MV-4-11 (cell line): ENCODE measurements at places on chromosomes 4 and X.

- DNase-seq: no peak
Observed at GRCh38 chrX:8432396-8432795, 32.2 kb upstream of the VCX3B start.

DNA sequence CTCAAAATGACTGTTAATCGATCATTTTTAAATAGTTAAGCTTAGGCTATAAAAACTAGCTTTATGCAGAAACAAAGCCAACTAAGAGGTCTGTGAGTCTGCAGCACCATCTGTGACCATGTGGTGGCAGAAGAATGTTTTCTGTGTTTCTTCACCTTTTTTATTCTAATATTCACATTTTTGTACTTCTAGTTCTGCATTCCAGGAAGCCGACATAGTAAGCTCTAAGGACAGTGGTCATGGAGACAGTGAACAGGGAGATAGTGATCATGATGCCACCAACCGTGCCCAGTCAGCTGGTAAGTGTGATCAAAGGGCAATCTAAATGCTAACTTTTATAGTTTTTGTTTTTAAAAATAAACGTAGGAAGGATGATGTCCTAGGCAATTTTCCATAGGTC, 5.6 kb downstream of the PCDH10 start:
- peak; percentile 1 for DNase-seq

DNA sequence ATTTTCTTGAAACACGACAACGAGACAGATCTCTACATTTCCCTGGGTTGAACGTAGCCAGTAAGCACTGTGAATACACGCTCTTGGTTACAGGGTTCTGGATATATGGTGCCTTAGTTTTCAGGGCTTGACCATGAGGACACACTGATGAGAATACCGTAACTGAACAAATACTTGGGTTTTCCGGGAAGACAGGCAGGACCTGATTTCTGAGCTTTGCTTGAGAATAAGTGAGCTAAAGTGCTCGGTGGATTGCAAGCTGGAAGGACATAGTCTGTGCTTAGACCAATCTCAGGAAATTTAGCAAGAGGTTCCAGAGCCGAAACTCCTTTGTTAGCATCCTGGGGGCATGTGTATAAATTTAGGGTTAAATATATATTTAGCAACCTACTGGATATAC, 876 bp upstream of the TACR3 start:
- no peak for DNase-seq

GRCh38 chr4:150258569-150258968, 180.3 kb downstream of the DCLK2 start:
- DNase-seq: no peak

DNA sequence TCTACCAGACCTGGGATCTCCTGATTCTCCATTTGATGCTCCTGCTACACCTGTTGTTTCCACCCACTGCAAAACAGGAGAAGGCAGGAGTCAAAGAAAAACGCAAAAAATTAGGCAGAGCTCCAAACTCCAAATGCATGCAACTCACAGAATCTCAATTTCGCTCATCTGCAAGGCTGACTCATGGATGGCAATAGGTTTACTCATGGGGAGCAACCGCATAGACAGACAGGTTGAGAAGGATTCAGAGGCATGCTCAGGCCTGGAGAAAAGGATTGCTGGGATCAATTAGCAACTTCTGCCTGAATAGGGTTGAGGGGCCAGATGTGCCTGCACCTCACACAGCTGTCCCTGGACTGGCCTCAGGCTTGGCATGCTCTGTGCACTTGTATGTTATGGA, 231.0 kb downstream of the LDB2 start:
- no peak for DNase-seq

DNA sequence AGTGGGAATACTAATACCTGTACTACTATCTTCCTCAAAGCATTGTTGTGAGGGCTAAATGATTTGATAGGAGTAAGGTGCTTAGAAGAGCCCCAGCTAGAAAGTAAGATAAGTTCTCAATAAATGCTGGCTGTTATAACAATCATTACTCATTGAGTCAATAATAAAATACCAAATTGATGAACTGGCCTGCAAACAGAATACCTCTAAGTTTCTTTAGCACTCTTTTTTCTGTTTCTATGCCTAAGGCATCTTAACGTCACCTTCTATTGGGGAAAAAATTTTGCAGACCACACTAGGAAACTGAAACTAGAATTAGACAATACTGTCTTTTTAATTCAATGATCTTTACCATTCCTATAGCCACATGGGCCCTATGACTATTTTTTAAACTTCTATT, 1.2 kb downstream of the CLTRN start:
- no peak for DNase-seq

DNA sequence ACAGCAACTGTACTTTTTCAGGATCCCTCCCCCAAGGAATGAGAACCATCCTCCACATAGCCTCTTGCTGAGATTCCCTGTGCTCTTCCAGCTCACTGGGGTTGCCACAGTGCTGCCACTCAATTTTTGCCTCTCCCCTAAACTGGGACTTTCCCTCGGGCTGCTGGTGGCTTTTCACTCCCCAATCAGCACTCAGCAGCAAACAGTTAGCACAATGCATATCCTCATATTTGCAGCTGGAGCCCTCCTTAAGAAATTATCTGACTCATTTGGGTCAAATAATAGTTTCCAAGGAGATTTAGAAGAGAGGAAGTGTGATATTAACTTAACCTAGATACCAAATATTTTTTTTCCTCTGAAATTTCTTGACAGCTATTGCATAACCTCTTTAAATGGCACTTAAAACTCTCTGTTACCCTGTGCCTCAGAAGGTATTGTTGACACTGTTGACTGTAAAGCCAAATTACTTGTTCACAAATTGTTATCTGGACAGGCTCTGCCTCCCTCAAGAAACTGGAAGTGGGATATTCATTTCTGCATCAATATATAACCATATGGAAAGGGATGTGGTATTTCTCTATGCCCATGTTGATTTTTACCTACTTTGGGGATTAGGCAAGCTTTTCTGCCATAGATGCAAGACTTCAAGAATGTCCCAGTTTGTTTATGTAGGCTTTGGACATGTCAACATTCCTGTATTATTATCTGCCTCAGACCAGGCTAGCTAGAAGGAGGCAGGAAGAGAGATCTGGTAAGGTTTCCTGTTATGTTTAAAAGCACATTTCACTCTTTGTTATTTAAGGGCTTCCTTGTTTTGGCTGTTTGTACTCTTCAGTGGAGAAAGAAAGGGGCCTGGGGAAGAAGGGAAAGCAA, 58.0 kb downstream of the SEPTIN11 start:
- peak; percentile 88 for DNase-seq

DNA sequence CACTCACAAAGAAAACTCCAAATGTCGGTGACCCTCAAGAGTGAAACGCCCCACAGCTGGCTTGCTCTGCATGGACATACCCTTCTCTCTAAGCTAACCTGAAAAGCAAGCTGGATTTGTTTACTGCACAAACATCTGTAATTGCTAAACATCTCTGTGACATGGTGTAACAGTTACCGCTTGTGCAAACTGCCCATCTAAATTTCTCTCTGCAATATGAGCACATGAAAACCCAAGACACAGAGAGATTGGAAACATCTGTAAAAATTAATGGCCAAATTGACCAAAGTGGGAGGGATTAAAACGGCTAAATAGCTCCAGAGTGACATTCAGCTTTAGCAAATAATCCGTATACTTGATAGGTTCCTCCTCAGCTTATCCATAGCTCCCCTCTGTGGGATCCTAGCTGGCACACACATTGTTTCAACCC, 155.0 kb upstream of the MAP3K15 start:
- DNase-seq: no peak

DNA sequence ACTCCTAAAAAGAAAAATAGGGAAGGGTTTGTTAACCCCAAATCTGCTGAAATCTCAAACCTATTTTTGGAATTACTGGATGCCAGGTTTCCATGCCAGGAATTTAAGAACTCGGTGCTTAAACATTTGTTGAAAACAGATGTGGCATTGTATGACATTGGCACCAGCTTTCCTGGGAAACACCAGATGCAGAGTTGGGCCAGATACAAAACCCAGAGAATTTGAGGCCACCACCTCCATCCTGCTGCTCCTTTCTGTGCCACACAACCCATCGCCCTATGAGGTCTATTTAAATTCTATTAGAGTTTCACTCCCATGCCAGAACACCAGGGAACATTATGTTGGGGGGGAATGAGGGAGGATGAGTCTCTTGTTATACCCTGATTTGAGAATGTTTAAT, 71.7 kb downstream of the ARAP2 start:
- no peak for DNase-seq

GRCh38 chr4:32601848-32602247, 1881.7 kb downstream of the PCDH7 start:
- DNase-seq: no peak

DNA sequence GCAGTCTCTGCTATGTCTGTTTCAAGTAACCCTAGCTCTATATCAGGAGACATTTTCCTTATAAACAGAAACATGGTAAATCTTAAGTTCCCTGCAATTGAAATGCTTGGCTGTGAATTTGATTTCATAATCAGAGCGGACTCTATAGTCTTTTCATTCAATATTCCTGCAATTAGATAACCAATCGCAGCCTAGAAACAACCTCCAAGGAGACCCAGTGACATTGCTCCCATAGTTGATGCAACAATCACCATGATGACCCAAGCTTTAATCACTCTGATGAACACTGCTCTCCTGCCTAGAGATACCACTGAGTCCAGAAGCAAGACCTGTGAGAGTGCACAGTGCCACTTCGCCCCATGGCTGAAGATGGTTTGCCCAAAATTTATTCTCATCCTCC, at the start of gene CABS1:
Gene CABS1, plus strand, starts transcription at position 301 of the 400 bp plus-strand sequence. Its CDS starts 59 bp downstream, at position 360.
- no peak for DNase-seq

DNA sequence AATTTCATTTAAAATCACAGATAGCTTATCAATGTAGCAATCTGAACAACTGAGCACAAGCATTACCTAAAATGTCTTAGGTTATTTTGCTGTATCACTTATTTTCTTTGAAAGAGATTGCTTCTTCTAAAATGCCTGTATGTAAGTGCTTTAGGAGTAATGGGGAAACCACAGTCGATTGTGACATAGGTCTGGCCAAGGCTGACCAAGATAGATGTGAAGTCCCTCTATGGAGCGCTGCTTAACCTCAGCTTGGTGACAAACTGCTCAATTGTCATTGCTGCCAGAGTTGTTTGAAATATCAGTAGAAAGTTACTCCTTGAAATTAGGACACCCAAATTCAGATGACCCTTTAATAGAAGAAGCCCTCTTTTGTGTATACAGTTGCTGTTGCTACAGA, 401.9 kb upstream of the NDST4 start:
- peak; percentile 59 for DNase-seq

GRCh38 chr4:162154862-162155540, 8.8 kb downstream of the FSTL5 start:
- no peak for DNase-seq

DNA sequence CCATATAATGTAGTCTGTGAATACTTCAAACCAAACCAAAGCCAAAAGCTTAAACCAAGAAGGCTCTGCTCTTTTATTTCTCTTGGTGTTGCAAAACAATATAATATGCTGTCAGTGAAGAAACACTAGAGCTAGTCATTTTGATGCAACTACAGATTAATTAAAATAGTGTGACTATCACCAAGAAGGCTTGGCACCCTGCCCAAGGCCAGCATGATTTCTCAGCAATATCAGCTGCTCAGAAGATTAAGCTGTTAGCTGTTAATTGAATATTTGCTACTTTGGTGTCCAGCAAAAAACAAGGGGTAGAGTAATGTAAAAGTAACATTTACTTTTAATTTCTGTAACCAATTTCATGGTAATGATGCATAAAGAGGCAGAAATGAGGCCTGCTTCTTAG, 104.9 kb upstream of the PRPS2 start:
- no peak for DNase-seq

DNA sequence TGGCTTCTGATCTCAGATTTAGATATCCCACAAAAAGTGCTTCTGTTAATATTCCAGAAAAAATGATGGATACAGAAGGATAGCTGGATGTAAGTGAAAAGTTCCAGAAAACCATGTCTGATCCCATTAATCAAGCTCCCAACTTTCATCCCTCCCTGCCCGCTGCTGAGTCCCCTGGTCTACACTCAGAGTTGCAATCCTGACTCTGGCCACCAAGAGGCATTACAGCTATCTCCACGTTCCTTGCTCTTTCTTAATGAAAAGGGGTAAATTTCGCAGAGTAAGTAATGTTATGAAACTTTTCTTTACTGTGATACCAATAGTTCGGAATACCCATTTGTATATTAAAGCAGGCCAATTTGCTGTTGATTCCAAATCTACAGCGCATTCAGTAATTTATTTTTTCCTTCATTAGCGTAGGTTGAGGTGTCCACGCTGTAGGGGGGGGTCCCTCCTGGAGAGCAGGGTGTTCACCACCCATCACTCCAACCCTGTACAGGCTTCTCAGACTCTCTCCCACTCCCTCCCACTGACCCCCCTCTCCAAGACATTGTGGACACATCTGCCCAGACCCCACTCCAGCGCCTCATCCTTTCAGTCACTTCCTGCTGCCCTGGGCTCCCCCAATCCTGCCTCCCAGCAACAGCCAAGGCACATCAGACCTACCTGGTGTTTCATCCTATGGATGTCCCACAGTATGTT, 55.1 kb downstream of the RAB40A start:
- DNase-seq: peak; percentile 4

GRCh38 chrX:12881914-12882313, 15.0 kb downstream of the TLR7 start:
- DNase-seq: peak; percentile 69

DNA sequence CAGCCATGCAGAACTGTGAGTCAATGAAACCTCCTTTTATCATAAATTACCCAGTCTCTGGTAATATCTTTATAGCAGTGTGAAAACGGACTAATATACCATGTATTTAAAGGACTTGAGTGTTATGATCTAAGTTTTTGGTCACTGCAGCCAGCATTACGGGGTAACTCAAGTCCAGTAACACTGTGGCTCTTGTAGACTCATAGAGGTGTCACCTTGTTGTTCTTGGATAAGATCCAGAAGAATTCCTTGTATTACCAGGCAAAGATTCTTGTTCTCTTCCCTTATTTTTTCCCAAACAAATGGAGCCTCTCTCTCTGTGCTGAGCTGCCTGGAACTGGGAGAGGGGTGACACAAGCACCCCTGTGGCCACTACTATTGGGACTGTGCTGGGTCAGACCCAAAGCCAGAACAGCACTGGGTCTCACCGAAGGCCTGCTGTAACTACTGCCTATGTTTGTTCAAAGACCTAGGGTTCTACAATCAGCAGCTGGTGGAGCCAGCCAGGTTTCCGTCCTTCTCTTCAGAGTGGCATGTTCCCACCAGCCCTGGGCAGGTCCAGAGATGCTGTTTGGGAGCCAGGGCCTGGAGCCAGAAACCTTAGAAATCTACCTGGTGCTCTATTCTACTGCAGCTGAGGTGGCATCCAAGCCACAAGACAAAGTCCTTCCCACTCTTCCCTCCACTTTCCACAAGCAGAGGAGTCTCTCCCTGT, 43.7 kb upstream of the MED14 start:
- DNase-seq: no peak

GRCh38 chrX:51151734-51152133, 180.9 kb upstream of the NUDT10 start:
- DNase-seq: no peak

DNA sequence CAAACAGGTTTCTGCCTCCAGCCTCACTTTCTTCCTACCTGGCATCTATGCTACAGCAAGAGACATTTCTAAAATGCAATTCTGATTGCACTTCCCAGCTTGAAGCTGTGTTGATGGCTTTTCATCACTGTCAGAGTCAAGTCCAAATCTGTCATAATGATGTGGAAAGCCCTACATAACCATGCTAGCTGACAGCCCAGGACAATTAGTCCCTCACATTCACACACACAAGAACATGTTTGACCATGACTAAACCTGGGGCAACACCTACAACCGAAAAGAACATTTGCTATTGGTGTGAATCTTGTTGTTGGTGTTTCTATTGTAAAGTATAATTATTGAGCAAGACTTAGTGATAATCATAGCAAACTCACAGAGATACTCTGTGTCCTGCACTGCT, 58.2 kb downstream of the PPM1K start:
- DNase-seq: no peak
